ENCODE measurements at places on chromosomes 13 and 19. TPM values are rescaled to one million over a fixed set of nuclear protein-coding genes. Genes with fewer than 3 reads are reported as not detected.

DNA sequence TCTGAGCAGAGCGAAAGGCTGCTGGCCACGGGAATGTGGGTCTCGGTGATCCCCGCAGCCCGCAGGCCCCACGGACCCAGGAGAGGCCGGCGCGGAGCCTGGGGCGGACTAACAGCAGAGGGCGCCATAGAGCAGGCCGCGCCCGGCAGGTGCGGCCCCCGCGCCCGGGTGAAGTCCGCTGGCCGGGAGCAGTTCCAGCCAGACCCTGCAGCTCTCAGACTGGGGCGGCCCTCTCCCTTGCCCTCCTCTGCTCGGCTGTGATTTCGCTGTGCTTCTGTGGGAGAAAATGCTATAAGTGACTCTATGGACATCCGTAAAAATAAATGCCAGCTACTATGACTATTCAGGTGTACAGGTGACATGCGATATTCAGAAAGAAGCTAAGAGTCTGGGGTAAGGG is 37.7 kb downstream of the GSX1 start:
- H3K27ac ChIP-seq: no peak overlapping the region
- no peaks in the 10 kb centered on the region for H3K36me3 ChIP-seq
- no peak for DNase-seq
- H3K27me3 ChIP-seq: no peaks in the 10 kb centered on the region

- H3K27me3 ChIP-seq: no peaks in the 10 kb centered on the region
- no peak overlapping the region for H3K27ac ChIP-seq
- no peaks in the 10 kb centered on the region for H3K4me1 ChIP-seq
- DNase-seq: no peak
- H3K36me3 ChIP-seq: no peaks in the 10 kb centered on the region
Measured at GRCh38 chr13:99721606-99722337, 220.5 kb downstream of the TM9SF2 start.

FAM83E gene
- 3.3 TPM for total RNA-seq

- no peak for DNase-seq
- H3K4me3 ChIP-seq: no peak overlapping the region
- H3K27ac ChIP-seq: no peak overlapping the region
- no peaks in the 10 kb centered on the region for H3K36me3 ChIP-seq
- no peaks in the 10 kb centered on the region for H3K27me3 ChIP-seq
- no peaks in the 10 kb centered on the region for H3K4me1 ChIP-seq
Measured at GRCh38 chr19:9849791-9850190, 14.7 kb downstream of the PIN1 start.

DNA sequence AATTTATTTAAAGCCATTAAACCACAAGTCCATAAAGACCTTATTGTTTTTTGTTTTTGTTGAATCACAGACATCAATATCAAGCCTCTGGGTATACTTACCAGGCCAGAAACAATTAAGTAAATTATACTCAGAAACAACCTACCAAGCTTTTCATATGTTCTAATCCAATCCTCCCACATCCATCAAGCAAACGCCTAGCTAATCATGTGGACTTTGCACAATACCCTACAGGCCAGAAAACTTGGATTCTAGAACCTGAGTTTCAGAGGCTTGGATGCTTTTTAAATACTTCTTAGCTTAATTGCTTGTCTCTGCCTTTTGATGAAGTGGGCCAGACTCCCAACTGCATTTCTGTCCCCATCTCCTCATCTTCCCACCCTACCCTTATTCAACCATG is 39.9 kb downstream of the TGDS start:
- H3K4me1 ChIP-seq: no peaks in the 10 kb centered on the region
- H3K4me3 ChIP-seq: no peak overlapping the region
- no peaks in the 10 kb centered on the region for H3K27me3 ChIP-seq
- no peak overlapping the region for H3K27ac ChIP-seq
- no peak for DNase-seq

CLEC11A gene
- total RNA-seq: 16.4 TPM

GRCh38 chr13:37382146-37382545 is 216.4 kb downstream of the POSTN start:
- no peak overlapping the region for H3K27ac ChIP-seq
- no peaks in the 10 kb centered on the region for H3K27me3 ChIP-seq
- H3K4me3 ChIP-seq: no peak overlapping the region
- DNase-seq: no peak

DNA sequence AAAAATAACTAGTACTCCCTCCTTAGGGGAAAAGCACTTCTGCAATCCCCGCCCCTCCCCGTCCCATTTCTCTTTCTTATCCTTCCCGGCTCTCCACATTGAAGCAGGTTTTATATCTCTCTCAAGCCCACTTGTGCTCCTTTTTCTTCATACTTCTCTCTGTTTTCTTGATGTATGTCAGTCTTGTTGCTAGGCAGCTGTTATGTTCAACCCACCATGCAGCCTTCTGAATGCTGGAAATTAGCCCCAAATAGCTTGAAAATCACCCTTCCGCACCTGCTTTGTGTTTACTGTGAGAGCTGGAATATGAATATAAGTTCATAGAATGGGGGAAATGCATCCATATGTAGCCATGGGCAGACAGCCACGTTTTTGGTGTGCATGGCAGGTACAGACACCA is 461.4 kb downstream of the MYO16 start:
- no peak for DNase-seq
- no peaks in the 10 kb centered on the region for H3K27me3 ChIP-seq
- no peaks in the 10 kb centered on the region for H3K36me3 ChIP-seq
- H3K4me3 ChIP-seq: no peak overlapping the region

COX7A1 gene
- total RNA-seq: 29.5 TPM

ACP7 gene
- total RNA-seq: not detected

- no peak for DNase-seq
- no peaks in the 10 kb centered on the region for H3K27me3 ChIP-seq
- no peaks in the 10 kb centered on the region for H3K4me1 ChIP-seq
- H3K4me3 ChIP-seq: no peak overlapping the region
Measured at GRCh38 chr19:7578127-7578526, 17.5 kb upstream of the CAMSAP3 start.

IZUMO2 gene
- not detected for total RNA-seq

DNA sequence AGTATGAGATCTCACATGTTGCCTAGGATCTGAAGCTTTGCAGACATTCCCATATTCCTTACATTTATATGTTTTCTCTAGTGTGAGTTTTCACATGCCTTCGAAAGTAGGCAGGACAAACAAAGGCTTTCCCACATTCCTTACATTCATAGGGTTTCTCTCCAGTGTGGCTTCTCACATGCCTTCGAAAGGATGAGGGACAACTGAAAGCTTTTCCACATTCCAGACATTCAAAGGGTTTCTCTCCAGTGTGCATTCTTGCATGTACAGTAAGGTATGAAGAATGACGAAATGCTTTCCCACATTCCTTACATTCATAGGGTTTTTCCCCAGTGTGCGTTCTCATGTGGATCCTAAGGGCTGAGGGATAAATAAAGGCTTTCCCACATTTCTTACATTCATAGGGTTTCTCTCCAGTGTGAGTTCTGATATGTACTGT is 14.2 kb downstream of the ZNF699 start:
- no peak overlapping the region for H3K27ac ChIP-seq
- H3K27me3 ChIP-seq: no peaks in the 10 kb centered on the region
- peaks cover 43% of the 10 kb centered on the region for H3K36me3 ChIP-seq
- no peak for DNase-seq
- no peaks in the 10 kb centered on the region for H3K4me1 ChIP-seq

MRPL4 gene
- 52.7 TPM for total RNA-seq

GRCh38 chr19:18832306-18833140 is 764 bp downstream of the UPF1 start:
- H3K36me3 ChIP-seq: no peaks in the 10 kb centered on the region
- H3K27me3 ChIP-seq: no peaks in the 10 kb centered on the region
- no peaks in the 10 kb centered on the region for H3K4me1 ChIP-seq
- H3K4me3 ChIP-seq: peak overlapping the region; percentile 88
- no peak for DNase-seq
- peak overlapping the region; percentile 93 for H3K27ac ChIP-seq

GRCh38 chr13:26881154-26881553 is 120.6 kb upstream of the GPR12 start:
- peaks cover 4% of the 10 kb centered on the region for H3K27me3 ChIP-seq
- DNase-seq: no peak
- peaks cover 2% of the 10 kb centered on the region for H3K4me1 ChIP-seq

- DNase-seq: no peak
- no peaks in the 10 kb centered on the region for H3K4me1 ChIP-seq
- H3K27me3 ChIP-seq: peaks cover 17% of the 10 kb centered on the region
- peak overlapping the region; percentile 5 for H3K27ac ChIP-seq
- no peaks in the 10 kb centered on the region for H3K36me3 ChIP-seq
Measured at GRCh38 chr13:24684600-24684998, 4.4 kb downstream of the ATP12A start.

DNA sequence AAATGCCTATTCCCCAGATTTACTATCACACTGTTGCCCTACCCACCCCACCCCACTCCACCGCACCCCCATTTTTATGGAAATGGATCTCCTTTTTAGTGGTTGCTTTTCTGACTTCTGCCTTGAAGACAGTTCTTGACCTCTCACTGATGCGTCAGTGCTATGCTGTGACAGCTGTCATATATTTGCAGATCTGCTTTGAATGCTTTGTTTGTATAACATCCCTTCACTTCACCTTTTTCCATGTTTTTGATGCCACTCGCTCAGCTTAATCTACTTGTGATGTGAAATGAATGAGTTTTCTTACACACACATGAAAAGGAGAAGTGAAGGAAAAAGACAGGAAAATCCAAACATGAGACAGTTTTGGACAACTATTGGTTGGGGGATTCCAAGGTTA is 731.0 kb downstream of the SLITRK6 start:
- H3K4me3 ChIP-seq: no peak overlapping the region
- no peak overlapping the region for H3K27ac ChIP-seq
- no peaks in the 10 kb centered on the region for H3K36me3 ChIP-seq
- no peak for DNase-seq
- H3K4me1 ChIP-seq: no peaks in the 10 kb centered on the region

NOTCH3 gene
- 22.7 TPM for total RNA-seq

DNA sequence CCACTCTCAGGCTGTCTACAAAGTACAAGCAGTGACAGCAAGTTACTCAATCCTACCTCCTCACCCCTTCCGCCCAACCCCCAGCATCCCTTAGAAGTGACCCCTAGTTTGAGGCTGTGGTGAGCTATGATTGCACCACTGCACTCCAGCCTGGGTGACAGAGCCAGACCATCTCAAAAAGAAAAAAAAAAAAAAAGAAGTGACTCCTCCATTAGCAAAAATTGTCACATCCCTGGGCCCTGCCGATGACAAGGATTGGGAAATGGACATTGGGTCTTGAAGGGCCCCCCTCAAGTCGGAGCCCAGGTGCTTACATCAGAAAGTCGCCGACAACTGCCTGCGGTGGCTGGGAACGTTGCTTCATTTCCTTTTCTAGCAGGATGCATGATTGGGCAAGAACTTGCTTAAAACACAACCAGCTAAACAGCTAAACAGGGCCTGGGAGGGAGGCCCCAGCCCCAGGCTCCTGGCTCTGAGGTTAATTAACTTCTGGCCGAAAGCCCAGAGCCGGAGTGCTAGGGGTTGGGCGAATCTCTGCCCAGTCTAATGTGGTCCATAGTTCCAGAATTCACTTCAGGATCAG is 15.3 kb downstream of the RAB3D start:
- H3K27me3 ChIP-seq: no peaks in the 10 kb centered on the region
- H3K4me3 ChIP-seq: peak overlapping the region; percentile 23
- H3K4me1 ChIP-seq: peaks cover 21% of the 10 kb centered on the region
- DNase-seq: peak; percentile 93

PRR22 gene
- total RNA-seq: 0.64 TPM

AXL gene
- 29.0 TPM for total RNA-seq

- no peaks in the 10 kb centered on the region for H3K27me3 ChIP-seq
- H3K27ac ChIP-seq: peak overlapping the region; percentile 93
- H3K4me3 ChIP-seq: peak overlapping the region; percentile 65
- peaks cover 11% of the 10 kb centered on the region for H3K4me1 ChIP-seq
- no peaks in the 10 kb centered on the region for H3K36me3 ChIP-seq
- DNase-seq: peak; percentile 96
Measured at GRCh38 chr19:8367327-8368001, 3.5 kb downstream of the ANGPTL4 start.

DNA sequence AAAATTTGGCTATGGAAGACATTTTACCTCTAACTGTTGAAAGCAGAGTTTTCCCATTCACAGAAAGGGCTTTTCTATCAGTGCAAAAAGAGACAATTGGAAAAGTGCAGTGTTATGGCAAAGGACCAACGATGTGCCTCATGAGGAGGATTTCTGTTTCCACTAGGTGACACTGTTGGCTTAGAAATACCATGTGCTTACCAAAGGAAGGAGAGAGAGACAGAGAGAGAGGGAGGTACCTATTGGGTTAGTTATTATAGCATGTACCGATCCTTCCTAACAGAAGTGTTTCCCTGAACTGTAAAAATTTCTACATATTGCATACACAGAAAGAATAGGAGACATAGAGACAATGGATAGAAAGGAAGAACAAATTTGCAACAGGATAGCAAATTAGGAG is 23.9 kb upstream of the PSG4 start:
- H3K4me1 ChIP-seq: no peaks in the 10 kb centered on the region
- no peak overlapping the region for H3K4me3 ChIP-seq
- H3K27me3 ChIP-seq: no peaks in the 10 kb centered on the region
- no peak for DNase-seq

All from breast epithelium (tissue), 4 donors.